Nephron progenitor cell (in vitro differentiated cells): ENCODE measurements at places on chromosomes 5 and 9.
A peak's percentile ranks its signal among the peaks of the same experiment; 100 is the strongest.

GRCh38 chr5:175748650-175749049 is 90.8 kb downstream of the HRH2 start:
- no peaks in the 10 kb centered on the region for H3K36me3 ChIP-seq
- H3K4me3 ChIP-seq, result no peak overlapping the region
- H3K4me1 ChIP-seq, result peaks cover 18% of the 10 kb centered on the region
- peaks cover 19% of the 10 kb centered on the region for H3K27me3 ChIP-seq

GRCh38 chr5:138985683-138986082 is 110.5 kb upstream of the LRRTM2 start:
- no peak overlapping the region for H3K4me3 ChIP-seq
- peaks cover 7% of the 10 kb centered on the region for H3K27me3 ChIP-seq
- H3K27ac ChIP-seq, result no peak overlapping the region

DNA sequence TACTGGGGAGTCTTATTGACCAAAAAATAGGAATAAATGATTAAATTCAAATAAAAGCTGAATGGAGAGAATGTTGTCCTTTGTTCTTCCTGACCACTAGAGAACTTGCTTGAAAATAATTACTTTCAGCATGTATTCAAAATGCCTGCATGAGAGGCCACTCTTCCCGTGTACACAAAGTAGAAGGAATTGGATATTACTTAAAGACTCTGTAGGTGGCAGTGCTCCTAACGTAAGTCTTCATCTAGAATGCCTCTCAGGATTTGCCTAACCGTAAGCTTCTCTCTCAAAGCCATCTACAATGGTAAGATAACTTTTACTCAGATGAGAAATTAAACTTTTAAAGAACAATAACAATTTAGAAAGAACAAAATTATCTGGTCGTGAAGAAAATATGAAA is 620.0 kb upstream of the CCNG1 start:
- DNase-seq, result no peak
- no peaks in the 10 kb centered on the region for H3K36me3 ChIP-seq
- no peak overlapping the region for H3K27ac ChIP-seq
- no peak overlapping the region for H3K4me3 ChIP-seq
- H3K27me3 ChIP-seq, result peaks cover 3% of the 10 kb centered on the region

- no peak overlapping the region for H3K27ac ChIP-seq
- no peak for DNase-seq
- no peaks in the 10 kb centered on the region for H3K4me1 ChIP-seq
- H3K36me3 ChIP-seq, result no peaks in the 10 kb centered on the region
- H3K27me3 ChIP-seq, result no peaks in the 10 kb centered on the region
Measured at GRCh38 chr5:120771202-120771601, 307.1 kb downstream of the PRR16 start.

- H3K27me3 ChIP-seq, result peaks cover 4% of the 10 kb centered on the region
- no peaks in the 10 kb centered on the region for H3K36me3 ChIP-seq
- H3K4me1 ChIP-seq, result peaks cover 6% of the 10 kb centered on the region
- DNase-seq, result no peak
- H3K4me3 ChIP-seq, result no peak overlapping the region
Measured at GRCh38 chr5:151611127-151611775, 20.1 kb upstream of the FAT2 start.

GRCh38 chr9:117125531-117125930 is 289.3 kb downstream of the ASTN2 start:
- H3K4me3 ChIP-seq, result no peak overlapping the region
- no peaks in the 10 kb centered on the region for H3K36me3 ChIP-seq
- peaks cover 36% of the 10 kb centered on the region for H3K4me1 ChIP-seq
- H3K27me3 ChIP-seq, result no peaks in the 10 kb centered on the region

DNA sequence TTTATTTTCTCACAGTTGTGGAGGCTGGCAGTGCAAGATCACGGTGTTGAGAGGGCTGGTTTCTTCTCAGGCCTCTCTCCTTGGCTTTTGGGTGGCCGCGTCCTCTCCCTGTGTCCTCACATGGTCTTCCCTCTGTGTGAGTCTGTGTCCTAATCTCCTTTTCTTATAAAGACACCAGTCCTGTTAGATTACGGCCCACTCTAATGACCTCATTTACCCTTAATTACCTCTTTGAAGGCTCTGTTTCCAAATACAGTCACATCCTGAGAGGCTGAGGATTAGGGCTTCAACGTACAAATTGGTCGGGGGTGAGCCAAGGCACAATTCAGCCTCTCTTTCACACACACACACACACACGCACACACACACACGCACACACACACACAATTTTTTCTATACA is 73.0 kb downstream of the UGCG start:
- H3K36me3 ChIP-seq, result no peaks in the 10 kb centered on the region
- H3K4me1 ChIP-seq, result peaks cover 28% of the 10 kb centered on the region
- no peaks in the 10 kb centered on the region for H3K27me3 ChIP-seq
- DNase-seq, result no peak
- no peak overlapping the region for H3K4me3 ChIP-seq

- H3K36me3 ChIP-seq, result peaks cover 51% of the 10 kb centered on the region
- H3K4me3 ChIP-seq, result no peak overlapping the region
- H3K27ac ChIP-seq, result no peak overlapping the region
- H3K27me3 ChIP-seq, result no peaks in the 10 kb centered on the region
Measured at GRCh38 chr9:33468215-33468730, 5.5 kb downstream of the NOL6 start.

- no peak overlapping the region for H3K4me3 ChIP-seq
- DNase-seq, result no peak
- peak overlapping the region; percentile 57 for H3K27ac ChIP-seq
- H3K4me1 ChIP-seq, result peaks cover 24% of the 10 kb centered on the region
- H3K27me3 ChIP-seq, result peaks cover 11% of the 10 kb centered on the region
Measured at GRCh38 chr9:90307167-90307833, 335.3 kb downstream of the DIRAS2 start.

GRCh38 chr9:130972957-130973685 is 34.1 kb upstream of the FIBCD1 start:
- peaks cover 40% of the 10 kb centered on the region for H3K4me1 ChIP-seq
- H3K27ac ChIP-seq, result no peak overlapping the region
- peaks cover 40% of the 10 kb centered on the region for H3K27me3 ChIP-seq
- H3K36me3 ChIP-seq, result no peaks in the 10 kb centered on the region

GRCh38 chr9:90330231-90330630 is 312.4 kb downstream of the DIRAS2 start:
- H3K4me3 ChIP-seq, result no peak overlapping the region
- peaks cover 13% of the 10 kb centered on the region for H3K4me1 ChIP-seq
- no peak overlapping the region for H3K27ac ChIP-seq
- no peaks in the 10 kb centered on the region for H3K27me3 ChIP-seq
- no peaks in the 10 kb centered on the region for H3K36me3 ChIP-seq
- DNase-seq, result no peak

DNA sequence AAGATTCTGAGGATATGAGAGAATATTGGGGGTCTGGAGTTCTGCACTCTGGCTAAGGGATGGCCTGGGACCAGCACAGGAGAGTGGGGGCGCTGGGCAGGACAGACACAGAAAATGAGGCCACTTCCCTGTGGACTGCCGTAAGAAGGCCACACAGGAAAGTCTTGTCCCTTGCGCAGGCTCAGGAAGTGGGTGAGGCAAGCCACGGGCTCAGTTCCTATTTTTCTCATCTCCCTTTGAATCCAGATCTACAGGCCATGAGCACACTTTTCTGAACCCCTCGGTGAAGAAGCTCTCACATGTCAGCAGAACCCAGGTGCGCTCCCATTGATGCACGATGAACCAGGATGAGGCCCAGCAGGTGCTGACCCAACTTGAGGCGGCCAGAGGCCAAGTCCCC is 207.4 kb downstream of the AGTPBP1 start:
- no peaks in the 10 kb centered on the region for H3K36me3 ChIP-seq
- H3K4me1 ChIP-seq, result no peaks in the 10 kb centered on the region
- H3K27me3 ChIP-seq, result no peaks in the 10 kb centered on the region
- H3K27ac ChIP-seq, result no peak overlapping the region
- DNase-seq, result no peak

GRCh38 chr5:83924171-83924570 is 203.5 kb upstream of the HAPLN1 start:
- H3K27ac ChIP-seq, result no peak overlapping the region
- H3K4me3 ChIP-seq, result no peak overlapping the region
- H3K36me3 ChIP-seq, result no peaks in the 10 kb centered on the region
- no peak for DNase-seq
- H3K4me1 ChIP-seq, result peaks cover 24% of the 10 kb centered on the region

DNA sequence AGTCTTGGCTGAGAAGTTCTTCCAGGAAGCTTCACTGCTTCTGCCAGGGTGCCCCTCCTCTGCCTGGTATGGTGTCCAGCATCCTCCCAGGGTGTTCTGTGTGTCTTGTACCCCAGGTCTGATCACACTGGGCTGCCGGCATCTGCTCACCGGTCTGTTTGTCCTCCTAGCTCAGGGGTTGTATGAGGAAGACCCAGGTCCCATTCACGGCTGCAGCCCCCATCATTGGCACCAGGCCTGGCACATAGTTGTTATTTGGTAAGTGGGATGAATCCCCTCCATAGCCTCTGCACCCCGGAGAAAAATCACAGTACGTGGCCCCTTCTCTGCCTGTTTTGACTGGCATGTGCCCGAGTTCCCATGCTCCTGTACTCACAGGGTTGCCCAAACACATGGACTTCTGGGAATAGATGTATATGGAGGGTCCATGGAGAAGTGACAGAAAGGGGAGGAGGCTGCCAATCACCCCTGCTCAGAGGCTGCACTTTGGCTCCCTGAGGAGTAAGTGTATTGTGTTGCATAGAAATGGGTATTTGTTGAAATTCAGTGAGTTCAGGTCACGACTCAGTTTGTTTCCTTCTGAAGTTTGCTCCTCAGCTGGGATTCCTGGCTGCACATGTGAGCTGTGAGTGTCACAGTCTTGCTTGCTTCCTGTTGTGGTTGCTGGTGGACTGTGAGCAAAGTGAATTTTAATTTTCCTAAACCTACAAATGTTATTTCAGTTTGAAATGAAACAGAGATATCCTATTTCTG is 96.2 kb downstream of the HSPA4 start:
- DNase-seq, result no peak
- peaks cover 24% of the 10 kb centered on the region for H3K4me1 ChIP-seq
- peaks cover 7% of the 10 kb centered on the region for H3K27me3 ChIP-seq
- H3K4me3 ChIP-seq, result no peak overlapping the region
- no peaks in the 10 kb centered on the region for H3K36me3 ChIP-seq
- H3K27ac ChIP-seq, result no peak overlapping the region

- no peak overlapping the region for H3K4me3 ChIP-seq
- no peak overlapping the region for H3K27ac ChIP-seq
- peaks cover 10% of the 10 kb centered on the region for H3K36me3 ChIP-seq
- no peaks in the 10 kb centered on the region for H3K27me3 ChIP-seq
Measured at GRCh38 chr5:15819617-15820016, 319.6 kb downstream of the FBXL7 start.

GRCh38 chr9:77000330-77000729 is 19.1 kb upstream of the FOXB2 start:
- H3K4me1 ChIP-seq, result peaks cover 7% of the 10 kb centered on the region
- no peak for DNase-seq
- H3K4me3 ChIP-seq, result no peak overlapping the region
- H3K27me3 ChIP-seq, result peaks cover 18% of the 10 kb centered on the region
- no peak overlapping the region for H3K27ac ChIP-seq

DNA sequence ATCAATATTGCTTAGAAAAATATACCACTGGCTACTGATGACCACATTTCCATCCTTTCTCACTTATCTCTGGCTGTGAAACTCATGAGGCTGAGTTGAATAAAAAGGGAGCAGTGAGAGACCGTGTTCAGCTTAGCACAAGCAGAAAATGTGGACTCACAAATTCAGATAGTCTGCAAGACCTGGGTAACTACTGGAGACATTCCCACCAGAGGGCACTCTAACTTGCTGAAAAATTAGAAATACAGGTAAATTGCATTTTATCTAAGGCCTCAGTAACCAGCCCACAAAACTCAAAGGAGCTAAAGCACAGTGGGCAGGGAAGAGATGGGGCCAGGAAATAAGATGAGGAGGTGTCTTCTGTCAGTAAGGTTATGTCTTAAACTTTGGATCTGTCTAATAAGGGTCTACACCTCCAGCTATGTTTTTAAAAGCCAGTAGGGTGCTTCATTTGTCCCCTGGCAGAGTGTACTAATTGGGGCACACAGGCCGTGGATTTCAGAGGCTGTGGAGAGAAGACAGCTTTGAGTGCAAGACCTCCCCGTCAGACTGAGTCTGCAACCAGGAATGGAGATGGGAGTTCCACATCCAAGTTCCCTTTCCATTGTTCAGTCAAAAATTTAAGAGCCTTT is 8.7 kb upstream of the NDUFB6 start:
- H3K27ac ChIP-seq, result no peak overlapping the region
- H3K4me1 ChIP-seq, result peaks cover 19% of the 10 kb centered on the region
- H3K4me3 ChIP-seq, result no peak overlapping the region
- DNase-seq, result peak; percentile 29
- no peaks in the 10 kb centered on the region for H3K36me3 ChIP-seq
- H3K27me3 ChIP-seq, result peaks cover 33% of the 10 kb centered on the region

GRCh38 chr9:26813247-26813646 is 79.4 kb downstream of the CAAP1 start:
- no peak overlapping the region for H3K4me3 ChIP-seq
- peaks cover 8% of the 10 kb centered on the region for H3K27me3 ChIP-seq
- H3K27ac ChIP-seq, result no peak overlapping the region
